Left kidney (tissue), 8 donors: ENCODE measurements at places on chromosomes 12 and 14.

GRCh38 chr12:58934528-58934927 is 14.2 kb upstream of the LRIG3 start:
- no peak for DNase-seq

DNA sequence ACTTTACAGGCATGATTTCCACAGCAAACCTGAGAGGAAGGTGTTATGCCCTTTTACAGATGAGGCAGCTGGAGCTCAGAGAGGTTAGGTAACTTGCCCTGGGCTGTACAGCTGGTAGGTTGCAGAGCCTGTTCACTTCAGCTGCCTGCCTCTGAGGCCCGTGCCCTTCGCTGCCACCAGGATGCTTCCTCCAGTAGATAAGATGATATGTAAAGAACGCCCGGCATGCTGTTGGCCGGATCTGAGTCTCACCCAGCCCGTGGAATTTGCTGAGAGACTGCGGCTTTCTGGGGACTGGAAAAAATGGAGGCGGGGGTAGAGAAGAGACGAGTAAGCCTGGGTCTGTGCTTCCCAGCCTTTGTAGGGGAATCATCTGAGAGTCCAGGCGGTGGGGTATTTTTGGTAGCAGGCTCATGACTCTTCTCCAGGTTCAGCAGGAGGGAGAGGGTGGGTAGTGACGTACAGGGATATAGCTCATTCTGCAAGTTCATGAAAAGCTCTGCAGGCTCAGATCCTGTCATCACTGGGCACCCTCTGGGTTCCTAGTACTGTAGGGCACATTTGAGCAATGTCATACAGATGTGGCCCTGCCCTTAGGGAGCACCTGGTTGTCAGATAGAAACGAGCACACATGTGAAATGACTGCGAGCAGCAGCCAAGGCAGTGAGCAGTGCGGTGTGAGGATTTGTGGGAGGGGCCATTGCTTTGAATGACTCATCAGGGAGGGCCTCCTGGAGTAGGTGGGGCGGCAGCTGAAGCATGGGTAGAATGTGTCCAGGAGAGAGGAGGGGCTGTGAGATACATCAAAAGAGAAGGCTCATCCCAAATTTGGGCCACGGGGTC is 159.4 kb downstream of the TSPAN9 start:
- no peak for DNase-seq

GRCh38 chr12:100024974-100025555 is 40.3 kb upstream of the ANKS1B start:
- DNase-seq: no peak

DNA sequence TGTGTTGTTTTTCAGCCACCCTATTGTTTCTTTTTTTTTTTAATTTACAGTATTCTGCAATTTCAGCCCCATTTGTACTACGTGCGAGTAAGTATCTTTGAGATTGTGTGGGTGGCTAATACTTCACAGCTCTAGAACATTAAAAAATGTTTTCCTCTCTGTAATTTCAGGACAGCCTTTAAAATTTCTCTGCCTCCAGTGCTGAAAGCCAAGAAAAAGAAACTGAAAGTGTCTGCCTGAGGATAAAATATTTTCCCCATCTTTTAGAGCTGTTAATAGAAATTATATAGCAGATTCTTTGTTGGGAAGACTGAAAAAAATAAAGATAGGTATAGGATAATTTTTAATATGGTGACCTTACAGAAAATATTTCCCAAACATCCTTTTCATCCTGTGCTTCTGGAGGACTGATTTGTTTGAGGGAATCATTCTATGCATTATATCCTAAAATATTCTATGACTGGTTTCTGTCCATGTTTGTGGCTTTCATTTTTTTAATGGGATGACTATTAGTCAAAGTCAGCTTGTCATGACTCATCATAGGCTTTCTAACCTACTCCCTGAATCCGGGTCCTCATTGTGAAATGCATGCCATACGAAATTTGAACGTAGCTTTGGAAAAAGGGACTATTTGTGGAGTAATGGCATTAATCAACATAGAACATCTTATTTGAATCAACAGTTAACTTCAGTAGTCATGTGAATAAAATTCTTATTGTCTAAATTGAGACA is 10.8 kb upstream of the TCTN2 start:
- DNase-seq: no peak

- DNase-seq: no peak
Observed at GRCh38 chr12:49515266-49515665, 23.6 kb upstream of the KCNH3 start.

- peak; percentile 76 for DNase-seq
Observed at GRCh38 chr12:54217774-54218241, 29.0 kb upstream of the SMUG1 start.

DNA sequence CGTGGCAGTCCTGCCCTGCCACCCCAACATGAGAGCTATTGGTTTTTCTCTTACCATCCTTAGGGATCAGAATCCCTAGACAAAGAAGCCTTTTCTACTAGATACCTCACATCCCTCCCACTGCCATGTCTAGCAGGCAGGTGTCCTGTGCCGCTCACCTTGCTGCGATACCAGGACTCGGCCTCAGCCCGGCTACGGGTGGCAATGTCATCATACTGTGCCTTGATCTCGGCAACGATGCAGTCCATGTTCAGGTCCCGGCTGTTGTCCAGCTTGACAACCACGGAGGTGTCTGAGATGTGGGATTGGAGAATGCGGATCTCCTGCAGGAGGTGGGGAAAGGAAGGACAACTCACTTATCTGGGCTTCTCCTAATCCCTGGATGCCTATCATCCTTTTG is 4.5 kb downstream of the KRT83 start:
- no peak for DNase-seq

DNA sequence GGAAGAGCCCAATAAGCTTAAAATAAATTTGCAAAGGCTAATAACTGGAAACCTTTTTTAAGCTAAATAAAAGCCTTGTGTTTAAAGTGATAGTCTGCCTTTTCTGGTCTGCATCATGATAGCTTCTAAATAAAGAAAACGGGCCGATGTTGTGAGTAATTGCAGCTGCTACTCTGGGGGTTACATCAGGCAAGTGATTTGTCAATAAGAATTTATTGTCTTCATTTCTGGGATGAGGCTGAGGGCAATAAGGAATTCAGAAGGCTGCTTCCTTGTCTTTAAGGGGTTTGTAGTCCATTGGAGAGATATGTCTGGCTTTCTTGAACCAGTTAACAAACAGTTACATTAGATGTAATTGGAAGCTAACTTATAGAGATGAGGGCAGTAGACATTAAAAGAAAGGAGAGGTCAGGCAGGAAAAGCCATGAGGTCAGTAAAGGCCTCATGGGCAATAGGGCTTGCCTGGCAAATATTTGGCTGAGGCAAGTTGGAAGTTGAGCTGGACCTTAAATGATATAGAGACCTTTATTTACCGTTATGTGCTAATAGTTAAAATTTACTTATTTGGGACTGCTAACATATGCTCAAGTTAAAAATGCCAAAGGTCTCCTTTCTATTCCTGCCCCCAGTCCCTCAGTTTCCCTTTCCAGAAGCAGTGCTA is 85.0 kb downstream of the CRADD start:
- no peak for DNase-seq

DNA sequence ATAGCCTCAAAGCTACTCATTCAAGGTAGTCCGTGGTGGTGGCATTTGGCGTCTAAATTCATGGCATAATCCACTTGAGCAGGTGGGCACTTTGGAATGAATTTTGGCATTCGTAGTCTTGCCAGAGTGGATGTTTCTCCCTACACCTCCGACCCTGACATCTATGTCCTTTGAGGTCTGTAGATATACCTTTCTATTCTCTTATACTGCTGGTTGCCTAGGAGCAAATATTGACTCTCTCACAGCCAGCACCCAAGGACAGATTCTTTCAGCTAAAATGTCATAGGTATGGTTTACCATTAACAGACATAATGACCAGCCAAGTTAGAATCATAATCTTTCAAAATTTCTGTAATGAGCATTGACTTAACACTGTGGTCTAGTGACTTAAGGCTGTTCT is 47.4 kb upstream of the FLRT2 start:
- DNase-seq: no peak

- no peak for DNase-seq
Observed at GRCh38 chr12:125197326-125197725, 132.1 kb downstream of the AACS start.

- no peak for DNase-seq
Observed at GRCh38 chr12:123937707-123938591, 34.7 kb downstream of the CCDC92 start.

GRCh38 chr14:100525615-100526014 is 61.6 kb downstream of the BEGAIN start:
- no peak for DNase-seq

GRCh38 chr12:103855036-103855712 is 14.1 kb upstream of the NT5DC3 start:
- DNase-seq: no peak
